Fibroblast of upper back skin (primary cell): ENCODE measurements at places on chromosomes 12 and 14.

- DNase-seq: no peak
Measured at GRCh38 chr14:63091394-63091996, 46.2 kb upstream of the KCNH5 start.

GRCh38 chr12:123659996-123660727 lies 10.8 kb upstream of the TCTN2 start:
- DNase-seq: peak; percentile 87

- peak; percentile 51 for DNase-seq
Measured at GRCh38 chr14:74905595-74906142, 17.4 kb downstream of the RPS6KL1 start.

GRCh38 chr12:59698600-59698999 lies 102.8 kb downstream of the SLC16A7 start:
- peak; percentile 86 for DNase-seq

GRCh38 chr14:59254911-59255545 lies 66.6 kb downstream of the DAAM1 start:
- DNase-seq: peak; percentile 81

DNA sequence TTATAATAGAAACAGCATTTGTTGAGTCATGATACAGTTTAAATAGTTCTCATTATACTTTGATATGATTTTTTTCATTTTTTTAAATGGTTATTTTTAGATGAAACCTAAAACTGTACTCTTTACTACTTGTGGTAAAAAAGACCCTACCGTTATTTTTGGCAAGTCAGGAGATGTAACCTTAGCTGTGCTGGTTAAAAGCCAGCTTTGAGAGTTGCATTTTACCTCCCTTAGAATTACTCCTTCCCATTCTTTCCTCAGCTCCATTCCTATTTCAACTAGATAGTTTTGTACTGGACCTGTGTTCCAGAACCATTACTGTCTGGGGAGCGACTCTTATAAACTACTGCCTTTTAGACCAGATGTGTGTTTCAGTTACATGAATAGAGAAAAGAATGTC lies 92.0 kb downstream of the RAD51B start:
- peak; percentile 42 for DNase-seq

GRCh38 chr12:82029936-82030335 lies 270.8 kb upstream of the PPFIA2 start:
- DNase-seq: no peak
